ENCODE measurements at places on chromosomes 5 and 9. TPM values are rescaled to one million over a fixed set of nuclear protein-coding genes. Genes with fewer than 3 reads are reported as not detected.

GRCh38 chr5:54556141-54556540 lies 38.6 kb downstream of the SNX18 start:
- H3K4me1 ChIP-seq = peaks cover 1% of the 10 kb centered on the region
- peaks cover 20% of the 10 kb centered on the region for H3K36me3 ChIP-seq
- H3K27me3 ChIP-seq = no peaks in the 10 kb centered on the region
- no peak overlapping the region for H3K27ac ChIP-seq
- DNase-seq = peak; percentile 12

DNA sequence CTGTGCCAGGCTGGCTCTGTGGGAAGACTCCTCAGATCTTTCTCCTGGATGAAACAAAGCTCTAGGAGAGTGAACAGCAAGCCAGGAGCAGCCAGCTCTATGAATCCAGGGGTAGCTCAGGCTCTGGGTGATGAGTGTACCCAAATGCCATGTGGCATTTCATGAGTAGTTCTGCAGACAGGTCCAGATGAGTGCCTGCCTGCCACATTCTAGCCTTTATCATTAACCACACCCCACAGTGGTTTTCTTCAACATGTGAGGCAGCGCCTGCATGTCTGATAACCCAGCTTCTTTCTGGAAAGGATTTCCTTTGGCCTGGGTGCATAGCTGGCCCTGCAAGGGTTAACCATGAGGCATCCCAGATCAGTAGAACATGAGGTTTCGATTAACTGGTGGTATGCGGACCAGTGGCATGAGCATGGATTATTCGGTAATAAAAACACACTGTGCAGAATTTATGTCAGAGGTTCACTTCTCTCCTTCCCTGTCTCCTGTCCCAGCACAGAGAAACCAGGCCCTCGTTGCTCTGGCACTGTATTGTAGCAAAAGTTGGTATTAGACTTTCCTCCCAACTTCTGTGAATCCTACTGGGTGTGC lies 381.9 kb upstream of the ZNF462 start:
- H3K4me1 ChIP-seq = no peaks in the 10 kb centered on the region
- H3K27ac ChIP-seq = no peak overlapping the region
- DNase-seq = no peak
- no peaks in the 10 kb centered on the region for H3K36me3 ChIP-seq

DNA sequence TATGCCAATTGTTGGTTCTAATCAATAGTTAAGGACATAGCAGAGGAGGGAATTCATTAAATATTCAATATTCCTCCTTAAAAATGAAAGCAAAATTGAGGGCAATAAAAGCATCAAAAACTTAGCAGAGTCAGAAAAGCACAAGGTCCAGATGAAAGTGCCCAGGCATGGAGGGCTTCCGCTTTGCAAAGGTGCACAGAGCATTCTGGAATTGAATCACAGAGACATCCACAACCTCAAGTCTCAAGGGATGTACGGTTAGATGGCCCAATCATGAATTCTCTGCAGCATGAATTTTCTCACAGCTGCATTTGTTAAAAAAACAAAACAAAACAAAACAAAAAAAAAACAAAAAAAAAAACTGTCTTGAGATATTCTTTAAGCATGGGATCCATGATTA lies 253.7 kb downstream of the SPOCK1 start:
- no peak for DNase-seq
- H3K27me3 ChIP-seq = no peaks in the 10 kb centered on the region
- H3K36me3 ChIP-seq = no peaks in the 10 kb centered on the region
- no peak overlapping the region for H3K4me3 ChIP-seq
- no peaks in the 10 kb centered on the region for H3K4me1 ChIP-seq

- H3K4me1 ChIP-seq = no peaks in the 10 kb centered on the region
- H3K27ac ChIP-seq = no peak overlapping the region
- H3K27me3 ChIP-seq = no peaks in the 10 kb centered on the region
- no peaks in the 10 kb centered on the region for H3K36me3 ChIP-seq
- H3K4me3 ChIP-seq = no peak overlapping the region
These were observed 2.1 kb upstream of the GABRB2 start for GRCh38 chr5:161548487-161549094.

DNA sequence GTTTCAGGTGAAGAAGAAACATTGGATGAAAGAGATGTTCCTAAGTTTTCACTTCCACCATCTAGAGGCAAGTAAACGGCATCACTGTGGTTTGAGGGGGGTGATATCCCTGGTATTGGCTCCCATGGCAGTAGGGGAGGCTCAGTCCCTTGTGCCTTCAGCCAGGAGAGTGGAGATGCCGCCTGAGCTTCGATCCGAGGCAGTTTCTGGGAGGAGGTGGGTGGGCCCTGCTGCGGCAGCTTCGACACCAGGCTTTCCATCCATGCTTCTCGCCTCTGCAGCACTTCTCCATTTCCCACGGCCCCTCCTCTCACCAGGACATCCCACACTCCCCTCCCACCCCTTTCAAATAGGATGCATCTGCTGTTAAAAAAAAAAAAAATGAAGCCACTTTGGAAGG lies 258.3 kb downstream of the GADD45G start:
- no peak overlapping the region for H3K27ac ChIP-seq
- no peaks in the 10 kb centered on the region for H3K27me3 ChIP-seq
- no peak for DNase-seq
- no peak overlapping the region for H3K4me3 ChIP-seq
- H3K36me3 ChIP-seq = no peaks in the 10 kb centered on the region

DNA sequence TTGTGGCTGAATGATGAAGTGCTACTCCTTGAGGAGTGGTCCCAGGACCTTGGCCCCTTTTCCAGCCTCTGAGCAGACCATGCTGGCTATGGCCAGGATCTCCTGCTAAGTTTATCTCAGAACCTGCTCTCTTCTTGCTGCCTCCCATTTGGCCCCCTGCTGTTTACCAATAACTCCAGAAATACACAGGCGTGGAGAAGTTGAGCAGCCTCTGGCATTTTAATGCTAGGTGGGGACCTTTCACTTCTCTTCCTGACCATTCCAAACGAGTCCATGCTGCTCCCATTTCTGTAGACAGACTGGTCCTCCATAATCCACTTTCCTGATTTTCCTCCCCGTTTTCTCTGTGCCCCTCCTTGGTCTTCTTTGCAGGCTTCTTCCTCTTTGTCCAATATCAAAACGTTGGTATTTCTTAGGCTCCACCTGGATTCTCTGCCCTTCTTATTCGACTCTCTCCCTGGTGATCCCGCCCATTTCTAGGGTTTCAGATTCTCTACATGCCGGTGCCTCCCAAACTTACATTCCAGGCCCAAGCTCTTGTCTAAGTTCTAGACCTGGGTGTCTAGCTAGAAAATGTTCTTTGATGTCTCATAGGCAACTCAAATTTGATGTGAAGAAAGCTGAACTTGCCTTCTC lies 33.4 kb upstream of the TNFAIP8 start:
- H3K27me3 ChIP-seq = no peaks in the 10 kb centered on the region
- peaks cover 28% of the 10 kb centered on the region for H3K4me1 ChIP-seq
- H3K36me3 ChIP-seq = no peaks in the 10 kb centered on the region
- DNase-seq = no peak
- peak overlapping the region; percentile 58 for H3K27ac ChIP-seq

- no peaks in the 10 kb centered on the region for H3K4me1 ChIP-seq
- no peaks in the 10 kb centered on the region for H3K27me3 ChIP-seq
- DNase-seq = no peak
- no peak overlapping the region for H3K4me3 ChIP-seq
These were observed 135.9 kb upstream of the FBN2 start for GRCh38 chr5:128673970-128674369.

GRCh38 chr5:34669931-34670516 lies 13.9 kb downstream of the RAI14 start:
- peak overlapping the region; percentile 71 for H3K27ac ChIP-seq
- H3K4me3 ChIP-seq = no peak overlapping the region
- DNase-seq = peak; percentile 48
- peaks cover 37% of the 10 kb centered on the region for H3K4me1 ChIP-seq
- peaks cover 27% of the 10 kb centered on the region for H3K36me3 ChIP-seq

GRCh38 chr9:114989600-114990410 lies 59.4 kb upstream of the TNFSF8 start:
- H3K27ac ChIP-seq = no peak overlapping the region
- no peaks in the 10 kb centered on the region for H3K36me3 ChIP-seq
- H3K4me3 ChIP-seq = no peak overlapping the region
- no peaks in the 10 kb centered on the region for H3K4me1 ChIP-seq
- no peak for DNase-seq

GRCh38 chr5:173689737-173690360 lies 73.4 kb upstream of the BOD1 start:
- no peak for DNase-seq
- H3K36me3 ChIP-seq = no peaks in the 10 kb centered on the region
- no peaks in the 10 kb centered on the region for H3K27me3 ChIP-seq
- H3K27ac ChIP-seq = no peak overlapping the region
- H3K4me1 ChIP-seq = no peaks in the 10 kb centered on the region
- no peak overlapping the region for H3K4me3 ChIP-seq

Gene CFAP77
- 0.13 TPM for polyA plus RNA-seq

Gene ZNF169
- polyA plus RNA-seq = 2.0 TPM
